Stimulated activated CD8-positive, alpha-beta memory T cell treated with anti-CD3 and anti-CD28 coated beads, Interleukin-7, amount 100 ng/mL, for 24 hours (primary cell): ENCODE measurements at places on chromosomes 11 and 22.

DNA sequence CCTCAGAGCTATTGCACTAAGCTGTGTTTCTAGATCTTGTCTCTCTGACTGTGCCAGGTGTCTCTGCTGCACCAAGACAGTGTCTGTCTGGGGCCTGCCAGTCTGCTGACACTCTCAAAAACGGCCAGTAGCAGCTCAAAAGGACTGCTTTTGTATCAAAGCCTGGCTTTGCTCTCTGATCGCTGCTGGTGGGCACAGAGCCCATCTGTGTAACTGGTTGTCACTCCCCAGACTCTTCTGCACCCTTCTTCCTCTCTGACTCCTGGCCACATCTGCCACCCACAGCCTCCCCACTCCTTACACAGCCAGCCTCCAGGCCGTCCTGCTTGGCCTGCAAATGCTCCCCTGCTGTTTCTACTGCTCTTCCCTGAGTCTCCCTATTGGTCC is 26.5 kb downstream of the MED15 start:
- no peak for DNase-seq

DNA sequence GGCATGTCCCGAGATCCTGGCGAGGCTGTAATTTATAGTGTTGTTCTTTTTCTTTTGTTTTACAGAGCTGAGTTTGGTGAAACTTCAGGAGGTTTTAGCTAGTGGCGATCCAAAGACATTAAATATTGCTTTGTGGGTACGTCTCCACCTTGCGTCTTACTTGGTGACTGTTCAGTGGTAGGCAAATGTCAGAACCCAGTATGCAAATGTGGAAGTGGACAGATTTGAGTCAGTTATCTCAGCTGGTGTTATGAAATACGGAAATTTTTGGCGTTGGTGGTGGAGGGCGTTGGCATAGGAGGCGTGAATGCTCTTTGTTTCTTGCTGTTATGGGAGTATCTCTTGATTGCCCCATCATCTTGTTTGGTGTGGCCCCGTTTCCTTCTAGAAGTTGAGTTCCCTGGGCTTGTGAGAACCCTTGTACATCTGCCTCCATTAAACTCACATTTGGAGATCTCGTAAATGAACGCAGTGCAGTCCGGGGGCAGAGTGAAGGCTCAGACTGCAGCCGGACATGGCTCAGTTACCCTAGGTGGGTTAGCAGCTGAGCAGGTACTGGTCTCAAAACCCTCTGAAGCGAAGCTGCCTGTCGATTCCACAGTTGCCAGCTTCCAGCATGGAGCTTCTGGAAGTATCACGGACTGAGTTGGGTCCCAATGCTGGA is 39.9 kb downstream of the PTPRJ start:
- DNase-seq: no peak

DNA sequence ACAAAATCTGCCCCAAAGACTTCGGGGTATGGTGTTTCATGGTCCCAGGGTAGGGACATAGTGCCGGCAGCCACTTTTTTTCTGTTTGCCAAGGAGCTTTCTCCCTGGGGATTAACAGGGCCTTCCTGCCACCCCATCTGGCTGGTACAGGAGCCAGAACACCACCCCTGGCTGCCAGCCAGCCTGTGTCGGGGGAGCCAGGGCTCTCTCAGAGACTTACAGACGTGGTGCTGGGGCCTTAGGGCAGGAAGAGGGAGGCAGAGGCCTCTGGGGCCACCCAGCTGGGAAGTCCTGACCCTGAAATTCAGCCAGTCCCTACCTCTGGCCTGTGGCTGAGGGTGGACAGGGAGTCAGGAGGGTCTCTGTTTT is 52.4 kb upstream of the CDON start:
- DNase-seq: no peak

DNA sequence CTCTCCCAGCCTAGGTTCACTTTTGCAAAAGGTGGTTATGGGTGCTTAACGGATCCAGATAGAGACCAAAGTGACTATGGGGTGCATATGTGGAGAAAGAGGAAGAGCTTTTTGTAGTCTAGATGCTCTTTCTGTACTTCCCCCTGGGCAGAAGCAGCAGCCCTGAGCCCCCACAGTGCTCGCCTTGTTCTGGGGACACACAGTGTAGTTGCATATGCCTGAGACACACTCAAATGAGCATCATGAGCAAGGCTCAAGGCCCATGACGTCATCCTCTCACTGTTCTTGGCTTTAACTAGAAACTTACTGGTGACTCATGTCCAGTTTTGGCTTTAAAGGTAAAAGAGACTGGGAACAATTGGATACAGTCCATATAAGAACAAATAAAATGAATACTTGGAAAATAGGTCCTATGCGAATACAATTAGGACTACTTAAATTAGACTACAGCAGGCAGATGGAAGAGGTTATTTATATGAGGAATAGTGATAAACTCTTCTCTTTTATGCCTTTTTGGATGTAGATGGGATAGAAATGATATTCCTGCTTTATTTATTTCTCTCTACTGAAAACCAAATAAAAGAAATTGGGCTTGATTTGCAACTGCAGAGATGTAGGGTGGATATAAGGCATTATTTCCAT is 20.1 kb upstream of the PEX26 start:
- DNase-seq: no peak

DNA sequence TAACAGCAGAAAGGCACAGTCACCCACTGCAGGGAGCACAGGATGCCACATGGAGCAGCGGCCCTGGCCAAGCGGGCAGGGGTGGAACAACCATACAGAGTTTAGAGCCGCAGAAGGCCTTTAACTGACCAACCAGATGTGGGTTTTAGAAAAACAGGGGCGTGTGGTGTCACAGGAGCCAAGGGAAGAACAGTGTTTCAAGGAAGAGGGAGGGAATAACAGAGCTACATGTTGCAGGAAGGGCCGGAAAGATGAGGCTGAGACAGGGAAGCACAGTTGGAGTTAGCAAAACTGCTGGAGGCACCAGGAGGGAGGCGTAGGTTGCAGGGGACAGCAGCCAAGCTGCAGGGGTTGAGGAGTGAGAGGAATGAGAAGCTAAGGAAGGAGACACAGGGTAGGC is 7.8 kb upstream of the NAA40 start:
- DNase-seq: no peak

GRCh38 chr11:100639140-100639539 is 47.9 kb upstream of the ARHGAP42 start:
- no peak for DNase-seq

- no peak for DNase-seq
Observed at GRCh38 chr11:83922318-83922717, 636.2 kb upstream of the CCDC90B start.

DNA sequence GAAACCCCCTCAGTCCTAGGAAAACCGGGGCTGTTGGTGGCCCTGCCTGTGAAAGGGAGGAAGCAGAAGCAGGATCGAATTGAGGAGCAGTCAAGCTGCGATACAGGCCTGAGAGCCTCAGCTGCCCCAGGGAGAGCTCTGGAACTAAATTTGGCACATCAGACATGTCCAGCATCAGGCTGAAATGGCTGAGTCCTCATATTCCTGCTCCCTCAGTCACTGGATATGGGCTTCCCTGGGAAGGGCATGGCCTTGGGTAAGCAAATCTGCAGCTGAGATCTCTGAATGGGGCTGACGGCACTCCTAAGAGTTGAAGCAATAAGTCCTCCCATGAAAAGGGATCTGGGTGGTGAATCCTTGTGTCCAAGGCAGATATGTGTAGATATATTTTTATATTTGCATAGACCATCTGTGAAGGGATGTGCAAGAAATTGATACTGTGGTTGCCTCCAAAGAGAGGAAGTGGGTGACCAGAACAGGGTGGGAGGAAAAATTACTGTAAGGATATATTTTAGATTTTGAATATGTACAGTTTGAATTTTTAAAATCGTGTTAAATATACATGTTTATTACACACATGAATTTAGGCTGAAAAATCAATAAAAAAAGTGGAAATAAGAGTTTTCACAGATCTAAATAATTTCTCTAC is 45.5 kb downstream of the APIP start:
- DNase-seq: no peak

- DNase-seq: no peak
Observed at GRCh38 chr22:39498368-39498767, 3.7 kb upstream of the MIEF1 start.

- no peak for DNase-seq
Observed at GRCh38 chr11:64028398-64029115, 7.2 kb upstream of the FLRT1 start.

- DNase-seq: no peak
Observed at GRCh38 chr11:59292611-59293010, 66.1 kb upstream of the OR5AN1 start.
